ENCODE measurements at places on chromosomes 2 and 18.

DNA sequence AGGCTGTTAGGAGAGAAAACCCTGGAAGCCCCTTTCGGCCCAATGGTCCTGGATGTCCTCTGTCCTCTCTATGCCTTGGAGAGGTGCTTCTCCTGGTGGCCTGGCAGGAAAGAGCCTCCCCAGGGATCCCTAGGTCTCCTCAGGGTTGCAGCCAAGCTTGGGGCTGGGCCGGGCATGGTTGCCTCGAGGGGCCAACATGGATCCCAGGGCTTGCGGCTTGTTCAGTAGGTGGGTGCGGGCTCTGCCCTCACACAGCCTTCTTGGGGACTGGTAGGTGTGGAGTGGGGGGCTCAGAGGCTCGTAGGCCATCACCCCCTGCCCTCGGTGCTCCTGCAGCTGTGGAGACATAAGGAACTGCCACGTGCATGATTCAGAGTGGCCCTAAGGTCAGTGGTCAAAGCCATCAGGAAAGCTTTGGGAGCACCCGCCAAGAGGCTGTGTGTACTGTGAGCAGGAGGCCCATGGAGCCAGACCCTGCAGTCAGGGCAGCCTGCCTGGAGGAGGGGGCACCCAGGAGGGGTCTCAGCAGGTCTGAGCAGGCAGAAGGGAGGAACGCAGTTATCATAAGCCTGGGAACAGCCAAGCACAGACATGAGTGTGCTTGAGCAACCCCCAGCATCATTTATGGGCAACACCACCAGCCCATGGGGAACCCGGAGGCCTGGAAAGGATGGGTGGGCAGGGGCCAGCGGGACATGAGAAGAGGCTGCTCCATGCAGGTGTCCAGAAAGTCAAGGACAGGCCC lies 231.0 kb downstream of the GLI2 start:
- no peak for DNase-seq

DNA sequence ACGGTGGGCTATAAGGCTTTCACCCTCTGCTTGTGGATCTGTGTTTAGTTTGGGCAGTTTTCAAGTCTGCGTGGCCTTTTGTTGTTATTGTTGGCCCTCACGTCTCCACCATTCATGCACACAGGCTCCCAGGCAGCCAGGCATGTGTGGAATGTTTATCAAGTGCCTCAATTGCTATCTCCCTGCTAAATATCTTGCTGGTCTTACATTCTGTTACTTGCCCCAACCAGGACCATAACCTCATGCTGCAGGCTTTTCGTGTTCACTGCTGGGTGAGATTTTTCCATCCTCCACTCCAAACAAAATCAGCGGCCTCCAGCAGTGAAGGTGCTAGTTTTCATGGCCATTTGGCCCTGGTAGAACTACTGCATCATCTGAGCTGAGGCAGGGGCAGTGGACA lies 63.0 kb upstream of the DSC1 start:
- no peak for DNase-seq

DNA sequence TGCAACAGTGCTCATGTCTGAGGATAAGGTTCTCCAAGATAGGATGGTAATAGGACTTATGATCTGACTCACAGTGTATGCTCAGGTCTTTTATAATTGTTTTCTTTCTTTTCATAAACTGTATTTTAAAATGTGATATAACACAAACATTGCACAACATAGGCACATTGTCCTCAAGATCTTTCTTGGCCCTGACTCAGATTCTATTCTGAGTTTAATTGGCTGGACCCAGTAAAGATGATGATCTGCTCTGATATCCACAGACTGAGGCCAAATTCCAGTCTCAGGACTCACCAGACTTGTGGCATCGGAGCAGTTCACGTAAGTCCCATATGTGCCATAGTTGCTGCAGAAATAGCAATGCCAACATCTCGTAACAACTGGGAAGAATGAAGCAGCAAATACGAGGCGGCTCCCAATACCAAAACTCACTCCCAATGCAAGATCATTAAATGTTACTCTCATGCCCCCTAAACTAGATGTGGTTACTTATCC lies 448.9 kb upstream of the SLC14A2 start:
- no peak for DNase-seq

GRCh38 chr2:88575051-88575450 lies 52.2 kb downstream of the EIF2AK3 start:
- DNase-seq = no peak

GRCh38 chr2:233801357-233802131 lies 23.4 kb downstream of the MROH2A start:
- DNase-seq = peak; percentile 43

Measured in activated CD4-positive, alpha-beta T cell treated with anti-CD3 and anti-CD28 coated beads for 36 hours (primary cell).